Activated naive CD8-positive, alpha-beta T cell treated with anti-CD3 and anti-CD28 coated beads, Interleukin-2, amount 10 ng/mL, durations not matched to agents 7 days and 5 days (primary cell): ENCODE measurements at places on chromosomes 13 and 19. TPM values are rescaled to one million over a fixed set of nuclear protein-coding genes. Genes with fewer than 3 reads are reported as not detected.

DNA sequence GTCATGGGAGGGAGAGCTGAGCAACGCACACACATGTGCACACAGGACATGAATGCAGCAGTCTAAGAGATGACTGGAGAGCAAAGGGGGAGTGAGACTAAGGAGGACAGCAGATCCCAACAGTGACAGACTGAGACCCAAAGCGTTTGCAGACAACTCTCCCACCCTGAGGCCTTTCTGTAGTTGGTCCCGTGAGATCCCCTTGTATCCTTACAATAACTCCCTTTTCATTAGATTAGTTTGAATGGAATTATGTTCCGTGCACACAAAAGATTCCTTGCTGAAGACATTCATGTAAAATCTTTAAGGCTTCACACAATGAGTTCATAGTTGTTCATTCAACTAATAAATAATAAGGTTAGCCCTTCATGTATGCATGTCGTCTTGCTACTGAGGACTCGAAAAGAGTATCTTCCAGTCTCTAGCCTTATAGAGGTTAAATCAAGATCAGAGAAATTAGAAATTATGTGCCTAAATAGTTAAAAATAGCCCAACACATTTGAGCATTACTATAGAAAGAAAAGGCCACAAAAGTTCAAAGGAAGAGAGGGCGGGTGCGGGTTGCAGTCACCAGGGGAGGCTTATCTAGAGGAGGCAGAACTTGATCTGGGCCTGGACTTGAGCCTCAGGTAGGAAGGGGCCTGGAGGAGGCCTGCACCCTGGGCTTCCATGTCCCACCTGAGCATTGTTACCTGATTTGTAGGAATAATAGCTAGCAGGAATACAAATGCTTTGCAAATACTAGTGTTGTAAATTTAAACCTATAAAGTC, 3.1 kb upstream of the GTF3A start:
- H3K27me3 ChIP-seq: no peaks in the 10 kb centered on the region
- no peak overlapping the region for H3K27ac ChIP-seq
- H3K4me1 ChIP-seq: peaks cover 12% of the 10 kb centered on the region

GRCh38 chr19:18743784-18744418, 47.2 kb downstream of the COMP start:
- DNase-seq: no peak
- H3K4me3 ChIP-seq: no peak overlapping the region
- no peaks in the 10 kb centered on the region for H3K4me1 ChIP-seq

Gene PSG6
- not detected for total RNA-seq

DNA sequence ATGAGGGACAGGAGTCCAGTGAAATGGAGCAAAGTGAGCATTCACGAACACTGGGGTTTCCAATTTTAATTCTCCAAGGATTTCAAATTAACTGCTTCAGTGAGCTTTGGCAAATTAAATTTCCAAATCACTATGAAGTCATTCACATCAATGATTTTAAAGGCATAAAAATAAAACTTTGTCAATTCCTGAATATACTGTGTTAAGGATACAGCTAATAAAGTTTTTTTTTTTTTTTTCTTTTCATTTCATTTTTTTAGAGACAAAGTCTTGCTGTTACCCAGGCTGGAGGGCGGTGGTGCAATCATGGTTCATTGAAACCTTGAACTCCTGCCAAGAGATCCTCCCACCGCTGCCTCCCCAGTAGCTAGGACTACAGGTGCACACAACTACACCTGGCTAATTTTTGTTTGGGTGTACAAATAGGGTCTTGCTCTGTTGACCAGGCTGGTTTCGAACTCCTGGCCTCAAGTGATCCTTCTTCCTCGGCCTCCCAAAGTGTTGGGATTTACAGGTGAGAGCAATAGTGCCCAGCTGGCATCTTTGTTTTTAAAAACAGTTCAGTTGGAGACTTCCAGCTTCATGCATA, 21.9 kb downstream of the RBM26 start:
- no peak for DNase-seq
- H3K4me1 ChIP-seq: peaks cover 38% of the 10 kb centered on the region
- peaks cover 10% of the 10 kb centered on the region for H3K36me3 ChIP-seq

Gene SLC46A3
- total RNA-seq: 16.7 TPM

- H3K4me3 ChIP-seq: no peak overlapping the region
- H3K27ac ChIP-seq: no peak overlapping the region
- no peak for DNase-seq
- H3K4me1 ChIP-seq: peaks cover 3% of the 10 kb centered on the region
- H3K27me3 ChIP-seq: no peaks in the 10 kb centered on the region
Measured at GRCh38 chr19:14127929-14128509, 8.4 kb downstream of the ASF1B start.

DNA sequence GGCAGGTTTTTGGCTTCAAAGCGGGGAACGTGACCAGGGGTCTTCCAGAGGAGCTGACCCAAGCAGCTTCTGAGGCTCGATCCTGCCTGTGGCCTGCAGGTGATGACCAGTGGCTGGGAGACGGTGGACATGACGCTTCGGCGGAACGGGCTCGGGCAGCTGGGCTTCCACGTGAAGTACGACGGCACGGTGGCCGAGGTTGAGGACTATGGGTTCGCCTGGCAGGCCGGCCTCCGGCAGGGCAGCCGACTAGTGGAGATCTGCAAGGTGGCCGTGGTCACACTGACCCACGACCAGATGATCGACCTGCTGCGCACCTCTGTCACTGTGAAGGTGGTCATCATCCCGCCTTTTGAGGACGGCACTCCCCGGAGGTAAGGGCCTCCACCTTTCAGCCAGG, 93.6 kb downstream of the DPF1 start:
- peaks cover 2% of the 10 kb centered on the region for H3K4me1 ChIP-seq
- H3K36me3 ChIP-seq: peaks cover 5% of the 10 kb centered on the region
- no peak overlapping the region for H3K27ac ChIP-seq
- H3K4me3 ChIP-seq: no peak overlapping the region

GRCh38 chr13:105611424-105611823, 924.0 kb downstream of the EFNB2 start:
- no peaks in the 10 kb centered on the region for H3K36me3 ChIP-seq
- H3K4me3 ChIP-seq: no peak overlapping the region
- H3K4me1 ChIP-seq: no peaks in the 10 kb centered on the region
- H3K27me3 ChIP-seq: peaks cover 2% of the 10 kb centered on the region
- H3K27ac ChIP-seq: no peak overlapping the region

Gene KCNN4
- 45.4 TPM for total RNA-seq

DNA sequence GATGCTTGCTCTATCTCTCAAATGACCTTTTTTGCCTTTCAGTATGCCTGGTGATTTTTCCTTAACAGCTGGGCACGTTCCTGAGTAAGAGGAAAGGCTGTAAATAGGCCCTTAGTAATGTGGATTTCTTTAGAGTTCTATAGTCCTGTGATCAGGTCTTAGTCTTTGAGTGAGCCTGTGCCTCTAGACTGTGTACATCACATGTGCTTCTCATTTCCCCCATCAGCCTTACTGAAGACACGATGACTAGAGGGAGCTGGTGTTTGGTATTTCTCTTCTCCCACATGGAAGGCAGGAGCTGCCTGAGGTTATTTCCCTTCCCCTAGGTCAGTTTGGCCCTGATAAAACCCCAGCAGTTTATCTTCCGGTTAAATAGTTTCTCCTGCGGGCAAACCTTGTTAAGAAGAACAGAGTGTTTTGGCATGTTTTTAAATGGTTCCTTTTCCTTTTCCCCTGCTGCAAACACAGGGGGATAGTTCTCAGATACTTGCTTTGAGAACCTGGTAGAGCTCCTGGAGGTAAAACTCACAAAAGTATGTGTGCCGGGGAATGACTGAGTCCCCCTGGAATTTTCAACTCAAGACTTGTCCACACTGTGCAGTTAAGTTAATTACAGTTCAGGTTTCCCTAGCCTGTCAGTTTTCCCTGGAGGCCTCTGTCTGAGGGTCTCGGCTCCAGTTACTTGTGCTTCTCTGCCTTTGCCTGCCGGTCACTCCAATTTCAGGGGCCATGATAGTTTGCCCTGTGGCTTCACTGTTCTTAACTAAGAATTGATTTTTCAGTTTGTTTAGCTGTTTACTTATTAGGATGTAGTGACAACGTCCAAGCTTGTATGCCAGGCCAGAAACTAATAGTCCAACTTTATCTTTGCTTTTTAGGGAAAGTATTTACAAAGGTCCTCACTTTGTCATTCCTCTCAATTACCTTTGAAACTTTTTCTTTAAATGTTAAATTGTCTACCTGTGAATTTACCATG, 94.4 kb downstream of the URI1 start:
- H3K27ac ChIP-seq: no peak overlapping the region
- H3K27me3 ChIP-seq: no peaks in the 10 kb centered on the region
- no peaks in the 10 kb centered on the region for H3K4me1 ChIP-seq
- no peak for DNase-seq
- no peak overlapping the region for H3K4me3 ChIP-seq
- peaks cover 81% of the 10 kb centered on the region for H3K36me3 ChIP-seq

DNA sequence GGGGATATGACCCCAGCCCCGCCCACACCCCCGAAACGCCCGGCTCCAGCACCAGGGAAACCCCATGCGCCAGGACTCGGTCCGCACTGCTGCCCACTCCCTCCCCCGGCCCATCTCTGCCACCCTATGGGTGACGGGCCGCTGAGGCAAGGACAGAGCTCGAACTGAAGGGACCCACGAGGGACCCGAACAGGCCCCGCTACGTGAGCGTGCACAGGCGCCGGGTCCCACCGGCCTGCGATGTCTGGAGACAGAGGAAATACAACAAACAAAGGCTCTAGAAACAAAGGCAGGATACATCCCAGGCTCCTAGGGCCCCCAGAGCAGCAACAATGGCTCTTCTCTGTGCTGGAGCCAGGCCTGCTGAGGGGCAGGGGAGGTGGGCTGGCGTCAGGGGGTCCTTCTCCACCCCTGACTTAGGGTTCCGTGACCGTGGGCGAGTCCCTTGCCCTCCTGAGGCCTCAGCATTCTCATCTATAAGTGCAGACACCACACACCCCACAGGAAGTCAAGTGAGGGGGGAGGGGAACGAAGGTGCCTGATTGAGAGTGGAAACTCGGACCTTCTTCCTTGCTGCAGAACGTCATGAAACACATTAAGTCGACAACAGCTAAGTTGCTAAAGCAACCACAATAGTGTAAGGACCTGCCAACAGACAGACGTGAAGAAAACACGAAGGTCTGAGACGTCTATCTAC, 3.1 kb downstream of the ABHD17A start:
- peak overlapping the region; percentile 99 for H3K27ac ChIP-seq
- H3K4me1 ChIP-seq: peaks cover 24% of the 10 kb centered on the region
- peak; percentile 72 for DNase-seq
- H3K4me3 ChIP-seq: peak overlapping the region; percentile 99
- no peaks in the 10 kb centered on the region for H3K27me3 ChIP-seq

- H3K27me3 ChIP-seq: no peaks in the 10 kb centered on the region
- H3K36me3 ChIP-seq: peaks cover 22% of the 10 kb centered on the region
- peaks cover 30% of the 10 kb centered on the region for H3K4me1 ChIP-seq
Measured at GRCh38 chr19:39840492-39840891, 5.7 kb downstream of the FBL start.

Gene THSD1
- total RNA-seq: 0.47 TPM

DNA sequence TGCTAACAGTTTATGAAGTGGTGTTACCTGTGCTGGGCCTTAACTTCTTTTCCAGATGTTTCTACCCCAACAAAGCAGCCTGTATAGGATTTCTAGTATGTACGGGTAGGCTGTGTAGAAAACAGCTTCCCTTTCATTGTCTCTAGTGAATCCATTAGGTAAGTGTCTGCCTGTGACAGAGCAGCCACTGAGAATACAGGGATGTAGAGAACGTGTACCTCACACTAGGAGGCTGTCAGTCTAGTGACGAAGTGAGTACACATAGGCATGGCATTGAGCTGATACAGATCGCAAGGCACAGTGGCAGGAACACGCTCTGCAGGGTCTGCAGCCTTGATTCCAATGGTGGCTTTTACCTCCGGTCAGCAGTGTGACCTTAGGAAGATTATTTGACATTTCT, 117.7 kb downstream of the SHISA2 start:
- H3K27me3 ChIP-seq: peaks cover 2% of the 10 kb centered on the region
- H3K4me3 ChIP-seq: no peak overlapping the region
- H3K4me1 ChIP-seq: no peaks in the 10 kb centered on the region
- H3K36me3 ChIP-seq: no peaks in the 10 kb centered on the region
- no peak overlapping the region for H3K27ac ChIP-seq
- DNase-seq: no peak

DNA sequence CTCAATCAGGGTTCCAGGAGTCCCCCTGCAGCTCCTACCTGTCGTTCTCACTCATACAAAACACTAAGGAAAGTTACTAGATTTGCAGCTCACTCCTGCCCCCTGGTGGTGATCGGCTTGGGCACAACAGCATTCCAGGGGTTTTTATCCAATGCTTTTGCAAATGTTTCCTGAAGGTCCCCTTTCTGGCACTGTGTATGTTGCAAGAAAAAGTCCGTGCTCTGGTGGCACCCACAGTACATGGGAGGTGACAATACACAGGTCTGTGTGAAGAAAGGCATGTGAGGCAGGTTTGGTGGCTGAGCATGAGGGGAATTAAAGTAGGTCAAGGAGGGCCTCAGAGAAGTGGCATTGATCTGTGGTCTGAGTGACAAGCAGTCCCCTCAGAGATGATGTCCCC, 8.6 kb upstream of the TYK2 start:
- H3K27me3 ChIP-seq: no peaks in the 10 kb centered on the region
- peaks cover 9% of the 10 kb centered on the region for H3K4me1 ChIP-seq
- no peak overlapping the region for H3K27ac ChIP-seq
- no peak overlapping the region for H3K4me3 ChIP-seq
- DNase-seq: peak; percentile 78

GRCh38 chr19:17835182-17836006, 12.4 kb downstream of the JAK3 start:
- peak overlapping the region; percentile 2 for H3K27ac ChIP-seq
- H3K27me3 ChIP-seq: no peaks in the 10 kb centered on the region
- H3K4me3 ChIP-seq: no peak overlapping the region
- H3K36me3 ChIP-seq: peaks cover 66% of the 10 kb centered on the region
- H3K4me1 ChIP-seq: peaks cover 9% of the 10 kb centered on the region

DNA sequence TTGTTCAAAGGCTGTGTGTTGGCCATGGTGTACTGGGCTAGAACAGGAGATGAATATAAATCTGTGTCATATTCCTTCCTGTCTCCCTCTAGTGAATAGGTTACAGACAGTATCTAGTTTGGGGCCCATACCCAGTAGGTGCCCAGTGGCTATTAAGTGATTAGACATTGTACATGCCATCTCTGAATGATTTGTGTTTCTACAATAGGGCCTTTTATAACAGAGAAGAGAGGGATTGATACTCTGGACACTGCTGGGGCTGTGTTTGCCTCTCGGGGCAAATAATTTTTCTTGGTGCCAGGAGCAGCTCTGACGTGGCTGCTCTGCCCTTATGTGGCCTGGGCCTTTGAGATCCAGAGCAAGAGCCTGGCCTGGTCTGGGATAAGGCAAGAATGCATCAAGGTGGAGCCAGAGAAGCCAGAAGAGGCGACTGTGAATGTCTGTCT, 403.1 kb downstream of the SPRY2 start:
- H3K4me1 ChIP-seq: no peaks in the 10 kb centered on the region
- no peak for DNase-seq
- no peak overlapping the region for H3K27ac ChIP-seq
- no peak overlapping the region for H3K4me3 ChIP-seq
- no peaks in the 10 kb centered on the region for H3K36me3 ChIP-seq

- H3K27ac ChIP-seq: no peak overlapping the region
- peaks cover 17% of the 10 kb centered on the region for H3K27me3 ChIP-seq
- no peak overlapping the region for H3K4me3 ChIP-seq
Measured at GRCh38 chr19:43809762-43810696, 7.8 kb upstream of the LYPD5 start.

Gene KLK15
- not detected for total RNA-seq

Gene ZNF709
- total RNA-seq: 4.9 TPM
